NCI-H2107 (cell line): ENCODE measurements at places on chromosomes 1 and 21.

GRCh38 chr1:48344373-48344772 is 121.9 kb downstream of the SLC5A9 start:
- no peak for DNase-seq

- DNase-seq: peak; percentile 92
These were observed 37.4 kb upstream of the WASF2 start for GRCh38 chr1:27527223-27527889.

- no peak for DNase-seq
These were observed 4.3 kb upstream of the IKBKE start for GRCh38 chr1:206465951-206466350.

DNA sequence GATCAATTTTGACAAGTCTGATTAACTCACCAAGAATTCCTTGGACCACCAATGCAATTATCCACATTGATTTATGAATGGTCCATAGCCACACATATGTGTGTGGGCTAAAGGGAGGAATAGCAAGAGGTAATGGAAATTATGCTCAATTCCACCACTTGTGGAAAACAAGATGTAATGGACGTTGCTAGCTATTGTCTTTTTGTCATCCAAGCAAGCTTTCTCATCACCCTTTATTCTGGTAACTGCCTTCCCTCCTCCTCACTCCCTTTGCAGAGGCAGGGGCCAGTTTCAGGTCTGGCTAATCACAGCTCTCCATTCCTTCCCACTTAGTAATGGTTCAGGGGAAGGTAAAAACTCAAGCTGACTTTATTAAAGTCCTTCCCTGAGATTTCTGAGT is 24.7 kb upstream of the RAB3GAP2 start:
- DNase-seq: no peak

DNA sequence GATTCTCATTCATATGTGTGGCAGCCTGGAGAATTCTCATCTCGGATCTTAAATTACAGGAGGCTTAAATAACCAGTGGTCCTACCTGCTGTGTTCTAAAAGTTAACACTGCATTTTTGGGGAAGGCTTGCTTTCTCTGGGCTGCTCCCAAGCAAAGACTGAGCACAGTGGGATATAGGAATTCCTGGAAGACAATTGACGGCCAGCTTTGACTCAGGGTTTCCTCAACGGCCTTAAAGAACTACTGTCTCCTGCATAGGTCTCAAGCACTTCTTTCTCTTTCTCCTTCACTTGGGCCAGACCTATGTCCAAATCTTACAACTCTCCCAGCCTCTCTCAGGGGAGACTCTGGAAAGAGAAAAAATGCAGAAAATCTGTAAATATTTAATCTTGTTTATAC is 1.0 kb upstream of the KRTAP13-3 start:
- no peak for DNase-seq

GRCh38 chr1:55310505-55310971 is 95.4 kb upstream of the USP24 start:
- DNase-seq: no peak

DNA sequence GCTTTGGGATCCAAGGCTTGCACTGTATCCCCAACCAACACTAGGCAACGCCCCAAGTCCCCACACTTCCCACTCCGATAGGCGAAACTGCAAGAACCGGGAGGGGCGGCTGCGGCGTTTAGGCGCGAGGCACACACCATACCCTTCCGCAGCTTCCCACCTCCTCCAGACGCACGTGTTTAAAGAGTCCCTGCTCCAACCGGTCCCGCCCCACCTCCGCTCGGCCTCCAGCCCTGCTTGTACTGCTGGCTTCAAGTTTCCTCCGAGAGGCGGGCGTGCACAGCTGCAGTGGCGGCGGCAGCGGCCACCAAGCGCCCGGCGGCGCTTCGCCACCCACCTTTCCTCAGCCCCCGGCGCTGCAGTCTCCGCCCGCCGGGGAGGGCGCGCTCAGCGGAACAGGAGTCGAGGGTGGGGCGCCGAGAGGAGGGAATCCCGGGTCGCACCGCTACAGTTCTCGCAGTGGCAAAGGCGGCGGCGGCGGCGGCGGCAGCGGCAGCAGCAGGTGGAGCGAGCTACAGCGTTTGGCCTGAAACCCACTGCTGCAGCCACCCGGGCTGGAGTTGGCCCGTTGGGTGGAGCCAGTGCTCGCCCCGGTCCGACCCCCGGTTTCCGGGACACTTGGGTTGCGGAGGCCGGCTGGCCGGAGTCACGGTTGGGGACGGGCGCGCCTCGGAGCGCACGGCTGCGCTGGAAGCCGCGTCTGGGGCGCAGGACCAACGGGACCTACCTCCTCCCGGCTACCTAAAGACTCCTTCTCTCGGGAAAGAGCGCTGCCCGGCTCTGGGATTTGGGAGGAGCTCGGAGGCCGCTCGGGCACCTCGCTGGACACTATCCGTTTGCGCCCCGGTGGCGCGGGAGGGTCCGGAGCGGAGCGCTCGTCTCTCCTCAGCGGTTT is at the start of gene CNIH3:
TSS of gene CNIH3 (plus strand) at position 457 of the 895 bp plus-strand sequence. CDS start 858 bp downstream, outside the sequence.
- peak; percentile 65 for DNase-seq

- DNase-seq: no peak
These were observed 103.2 kb upstream of the SLC25A33 start for GRCh38 chr1:9435854-9436640.

GRCh38 chr1:195576641-195577040 is 1031.6 kb downstream of the KCNT2 start:
- peak; percentile 3 for DNase-seq

DNA sequence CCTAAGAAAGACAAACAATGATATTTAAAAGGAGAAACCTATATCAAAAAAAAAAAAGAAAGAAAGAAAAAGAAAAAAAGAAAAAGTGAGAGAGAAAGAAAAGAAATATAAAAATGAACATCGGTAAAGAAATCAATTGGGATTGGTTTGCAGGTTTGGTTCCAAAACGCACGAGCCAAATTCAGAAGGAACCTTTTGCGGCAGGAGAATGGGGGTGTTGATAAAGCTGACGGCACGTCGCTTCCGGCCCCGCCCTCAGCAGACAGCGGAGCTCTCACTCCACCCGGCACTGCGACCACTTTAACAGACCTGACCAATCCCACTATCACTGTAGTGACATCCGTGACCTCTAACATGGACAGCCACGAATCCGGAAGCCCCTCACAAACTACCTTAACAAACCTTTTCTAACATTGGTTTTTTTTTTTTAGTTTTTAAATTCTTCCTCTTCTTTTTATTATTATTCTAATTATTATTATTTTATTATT is 11.7 kb downstream of the LHX9 start:
- no peak for DNase-seq

DNA sequence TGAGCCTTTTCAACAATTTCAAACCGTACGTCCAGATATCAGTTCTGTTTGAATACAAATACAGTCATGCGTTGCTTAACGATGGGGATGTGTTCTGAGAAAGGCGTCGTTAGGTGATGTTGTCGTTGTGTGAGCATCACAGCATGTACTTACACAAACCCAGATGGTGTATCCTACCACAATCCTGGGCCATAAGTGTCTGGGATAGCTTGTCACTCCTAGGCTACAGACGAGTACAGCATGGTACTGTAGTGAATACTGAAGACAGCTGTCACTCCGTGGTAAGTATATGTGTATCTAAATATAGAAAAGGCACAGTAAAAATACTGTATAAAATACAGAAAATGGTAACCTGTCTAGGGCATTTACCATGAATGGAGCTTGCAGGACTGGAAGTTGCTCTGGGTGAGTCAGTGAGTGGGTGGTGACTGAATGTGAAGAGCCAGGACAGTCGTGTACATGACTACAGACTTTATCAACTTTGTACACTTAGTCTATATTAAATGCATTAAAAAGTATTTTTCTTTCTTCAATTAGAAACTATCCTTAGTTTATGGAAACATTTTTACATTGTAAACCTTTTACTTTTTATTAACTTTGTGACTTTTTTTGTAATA is 10.5 kb upstream of the OR2W3 start:
- DNase-seq: no peak
